ENCODE measurements at places on chromosomes 7 and 10.

DNA sequence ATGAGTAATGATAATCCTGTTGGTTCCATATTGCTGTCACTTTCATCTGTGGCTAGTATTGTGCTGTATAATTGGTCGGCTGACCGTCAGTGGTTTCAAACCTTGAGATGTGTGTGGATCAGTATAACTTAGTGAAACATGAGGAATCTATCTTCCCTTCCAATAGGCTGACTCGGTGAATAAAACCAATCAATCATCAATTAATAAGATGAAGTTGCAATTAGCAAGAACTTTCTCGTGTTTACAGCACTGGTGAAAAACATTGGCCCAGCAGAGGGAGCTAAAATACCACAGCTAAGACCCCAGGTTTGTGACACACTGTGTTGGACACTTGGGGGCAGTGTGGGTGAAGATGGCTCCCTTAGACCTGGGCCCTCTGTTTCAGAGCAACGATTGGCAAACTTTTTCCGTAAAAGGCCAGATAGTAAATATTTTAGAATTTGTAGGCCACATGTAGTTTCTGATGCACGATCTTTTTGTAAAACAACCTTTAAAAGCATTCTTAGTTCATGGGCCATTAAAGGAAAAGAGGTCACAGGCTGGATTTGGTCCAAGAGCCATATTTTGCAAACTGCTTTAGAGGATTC, 47.8 kb downstream of the STRA8 start:
- DNase-seq: peak; percentile 93

- peak; percentile 66 for DNase-seq
Observed at GRCh38 chr7:151078233-151079040, 2.2 kb downstream of the FASTK start.

GRCh38 chr7:4065190-4065589, 616.9 kb upstream of the FOXK1 start:
- no peak for DNase-seq

- DNase-seq: peak; percentile 100
Observed at GRCh38 chr7:41955893-41956675, 253.2 kb upstream of the INHBA start.

- peak; percentile 52 for DNase-seq
Observed at GRCh38 chr10:73920089-73920488, 9.2 kb downstream of the PLAU start.

DNA sequence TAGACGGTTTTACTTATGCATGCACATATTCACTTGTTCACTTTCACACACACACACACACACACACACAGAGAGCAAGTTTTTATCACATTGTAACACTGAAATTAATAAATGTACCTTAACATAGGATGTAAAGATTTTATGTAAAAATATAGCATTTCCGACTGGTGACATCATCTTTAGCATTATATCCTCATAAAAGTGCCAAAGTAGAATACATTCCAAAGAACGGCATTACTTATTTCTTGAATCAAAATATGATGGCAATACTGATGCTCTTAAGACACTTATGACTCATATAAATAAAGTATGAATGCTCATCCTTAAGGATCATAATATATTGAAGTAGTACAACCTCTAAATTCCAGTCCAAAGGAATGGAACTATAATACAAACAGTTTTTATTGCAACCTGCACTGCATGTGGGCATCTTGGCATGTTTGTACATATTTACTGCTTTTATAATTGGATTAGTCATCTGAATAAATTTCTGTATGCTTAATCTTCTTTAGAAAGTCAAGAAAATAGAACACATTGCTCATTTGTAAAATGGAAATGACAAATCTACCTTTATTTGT, 290.0 kb upstream of the SEMA3A start:
- no peak for DNase-seq

DNA sequence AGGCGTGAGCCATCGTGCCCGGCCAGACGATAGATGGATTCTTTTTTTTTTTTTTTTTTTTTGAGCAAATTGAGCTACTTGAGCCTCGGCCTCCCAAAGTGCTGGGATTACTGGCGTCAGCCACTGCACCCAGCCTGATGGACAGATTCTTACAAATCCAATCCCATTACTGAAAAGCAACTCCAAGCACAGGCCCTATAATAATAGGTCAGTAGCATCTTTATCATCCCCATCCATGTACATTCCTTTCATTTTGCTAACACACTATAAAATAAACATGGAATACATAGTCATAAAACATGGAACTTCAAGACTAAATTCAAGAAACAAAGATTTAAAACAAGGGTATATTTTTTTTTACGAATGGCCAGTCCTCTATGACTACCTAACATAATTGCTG, 16.0 kb upstream of the RSBN1L start:
- no peak for DNase-seq

DNA sequence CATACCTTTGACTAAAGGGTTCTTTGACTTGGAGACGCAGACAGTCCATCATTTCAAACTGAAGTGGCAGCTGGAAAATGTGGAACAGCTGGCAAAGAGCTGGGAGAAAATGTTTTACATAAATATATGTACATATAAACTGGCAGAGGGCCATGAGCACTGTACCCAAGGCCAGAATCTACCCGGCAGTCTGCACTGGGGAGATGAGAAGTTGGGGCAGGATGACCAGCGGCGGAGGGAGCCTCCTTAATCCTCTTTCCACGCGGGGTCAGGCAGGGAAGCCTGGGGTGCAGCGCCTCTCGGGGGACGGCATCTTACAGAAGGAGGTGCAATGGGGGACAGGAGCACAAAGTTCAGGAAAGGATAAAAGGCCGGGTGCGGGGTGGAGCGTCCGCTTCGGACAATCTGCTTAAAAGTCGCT, 1.3 kb downstream of the GLI3 start:
- DNase-seq: no peak

All from fibroblast of the aortic adventitia (primary cell).